ENCODE measurements at places on chromosomes 7 and 10. TPM values are rescaled to one million over a fixed set of nuclear protein-coding genes. Genes with fewer than 3 reads are reported as not detected.

GDF10 gene
- not detected for total RNA-seq

HOXA4 gene
- total RNA-seq, result 10.3 TPM

MBL2 gene
- total RNA-seq, result 0.17 TPM

MRLN gene
- total RNA-seq, result not detected

VSIR gene
- total RNA-seq, result 11.7 TPM

CYP3A4 gene
- total RNA-seq, result not detected

SEMA4G gene
- total RNA-seq, result 6.6 TPM

TWIST1 gene
- not detected for total RNA-seq

SLC26A5 gene
- total RNA-seq, result not detected

GBF1 gene
- 14.8 TPM for total RNA-seq

THNSL1 gene
- total RNA-seq, result 3.3 TPM

PTN gene
- not detected for total RNA-seq

CNPY1 gene
- not detected for total RNA-seq

SPRN gene
- not detected for total RNA-seq

NACAD gene
- not detected for total RNA-seq

ANXA8 gene
- 0.68 TPM for total RNA-seq

KCP gene
- total RNA-seq, result 5.1 TPM

GPR15LG gene
- total RNA-seq, result not detected

SCRN1 gene
- 13.2 TPM for total RNA-seq

LSM5 gene
- 47.5 TPM for total RNA-seq

TDRD1 gene
- not detected for total RNA-seq

CALCR gene
- total RNA-seq, result 0.14 TPM

Data from Caki2 (cell line).